ENCODE measurements at places on chromosomes 2 and 18.

GRCh38 chr2:2879781-2880180, 497.8 kb downstream of the EIPR1 start:
- DNase-seq, result no peak

DNA sequence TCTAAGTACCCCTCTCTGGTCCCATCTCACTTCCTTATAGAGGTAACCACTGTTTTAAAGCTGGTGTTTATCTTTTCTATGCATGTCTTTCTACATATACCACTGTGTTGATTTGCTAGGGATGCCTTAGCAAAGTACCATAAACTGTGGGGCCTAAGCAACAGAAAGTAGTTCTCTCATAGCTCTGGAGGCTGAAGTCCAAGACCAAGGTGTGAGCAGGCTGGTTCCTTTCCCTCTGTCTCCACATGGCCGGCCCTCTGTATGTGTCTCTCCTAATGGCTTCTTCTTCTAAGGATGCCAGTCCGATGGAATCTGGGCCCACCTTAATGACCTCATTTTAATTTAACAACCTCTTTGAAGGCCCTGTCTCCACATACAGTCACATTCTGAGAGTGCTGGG, 40.8 kb upstream of the ROCK2 start:
- DNase-seq, result no peak

- DNase-seq, result no peak
Measured at GRCh38 chr2:119123389-119123788, 35.2 kb downstream of the C1QL2 start.

GRCh38 chr2:234914371-234915154, 37.3 kb upstream of the SH3BP4 start:
- no peak for DNase-seq

DNA sequence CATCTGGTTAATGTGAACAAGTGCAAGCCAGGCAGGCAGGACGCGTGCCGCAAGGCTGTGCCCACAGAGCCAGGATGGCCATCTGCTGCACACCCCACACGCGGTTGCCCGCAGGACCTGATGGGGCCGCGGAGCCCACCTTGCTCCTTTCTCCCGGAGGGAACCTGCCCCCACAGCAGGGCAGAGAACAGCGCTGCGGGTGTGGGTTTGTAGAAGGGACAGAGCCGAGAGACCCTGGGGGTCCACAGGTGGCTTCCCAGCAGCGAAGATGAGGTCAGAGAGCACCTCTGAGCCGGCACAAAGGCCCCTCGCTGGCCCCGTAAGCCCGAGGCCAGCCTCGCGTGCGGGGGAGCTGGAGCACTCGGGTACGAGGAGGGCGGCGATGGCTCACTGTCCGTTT, 460.8 kb upstream of the SALL3 start:
- DNase-seq, result no peak

- DNase-seq, result no peak
Measured at GRCh38 chr2:120195553-120195952, 27.6 kb downstream of the TMEM185B start.

GRCh38 chr2:64651590-64651989, 2.1 kb downstream of the SERTAD2 start:
- no peak for DNase-seq

DNA sequence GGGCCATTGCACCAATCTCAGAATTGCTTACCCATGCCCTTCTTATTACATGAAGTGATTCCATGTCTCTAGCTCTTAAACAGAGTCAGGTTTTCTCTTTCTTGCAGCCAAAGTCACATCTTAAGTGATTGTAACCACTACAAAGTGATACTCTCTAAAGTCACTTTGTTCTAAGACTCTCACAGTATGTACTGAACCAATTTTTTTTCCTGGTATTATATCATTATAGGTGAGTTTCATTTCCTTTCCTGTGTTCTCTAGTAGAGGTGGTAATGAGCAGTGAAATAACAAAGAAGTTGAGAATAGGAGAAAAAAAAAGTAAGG, 66.3 kb upstream of the DARS1 start:
- no peak for DNase-seq

DNA sequence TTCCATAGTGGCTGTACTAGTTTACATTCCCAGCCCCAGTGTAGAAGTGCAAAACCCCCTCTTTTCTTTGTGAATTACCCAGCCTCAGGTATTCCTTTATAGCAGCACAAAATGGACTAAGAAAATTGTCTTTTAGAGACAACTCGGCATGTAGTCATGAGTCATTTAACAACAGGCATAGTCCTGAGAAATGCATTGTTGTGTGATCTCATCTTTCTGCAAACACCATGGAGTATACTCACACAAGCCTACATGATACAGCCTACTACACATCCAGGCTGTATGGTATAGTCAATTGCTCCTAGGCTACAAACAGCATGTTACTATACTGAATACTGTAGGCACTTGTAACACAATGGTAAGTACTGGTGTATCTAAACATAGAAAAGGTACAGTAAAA, 44.4 kb upstream of the MBP start:
- DNase-seq, result no peak

GRCh38 chr2:85647823-85648526, 20.0 kb downstream of the SFTPB start:
- DNase-seq, result no peak

GRCh38 chr2:99715956-99716355, 226.1 kb upstream of the REV1 start:
- DNase-seq, result no peak

GRCh38 chr2:100977511-100977910, 24.6 kb upstream of the RPL31 start:
- DNase-seq, result no peak

DNA sequence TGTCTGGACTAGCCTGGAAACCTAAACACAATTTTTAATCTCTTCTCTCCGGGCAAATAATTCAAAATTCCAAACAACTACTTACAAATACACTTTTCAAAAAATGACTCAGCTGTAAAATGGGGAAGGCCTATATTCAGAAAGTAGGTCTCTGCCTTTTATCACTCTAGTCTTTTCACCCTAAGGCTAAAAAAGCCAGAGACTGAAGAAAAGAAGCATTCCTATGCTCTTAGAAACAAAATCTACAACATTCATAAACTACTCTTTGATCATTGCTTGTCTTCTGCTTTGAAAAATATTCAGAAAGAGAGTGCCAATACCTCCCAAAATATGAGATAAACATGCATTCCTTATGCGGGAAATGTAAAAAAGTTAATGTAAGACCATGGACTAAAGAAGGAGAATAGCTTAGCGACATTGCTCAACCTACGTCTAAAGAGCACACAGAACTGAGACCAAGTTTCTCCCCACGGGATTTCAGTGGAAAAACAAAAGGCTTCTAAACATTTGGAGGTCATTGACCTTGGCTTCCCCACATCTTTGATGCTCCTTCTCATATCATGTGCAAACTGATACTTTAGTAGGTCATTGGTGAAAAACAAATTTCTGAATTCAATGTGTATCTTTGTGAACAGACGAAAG, 74.4 kb upstream of the EPB41L3 start:
- DNase-seq, result no peak

GRCh38 chr2:24659862-24660261, 133.3 kb downstream of the PTRHD1 start:
- DNase-seq, result no peak

DNA sequence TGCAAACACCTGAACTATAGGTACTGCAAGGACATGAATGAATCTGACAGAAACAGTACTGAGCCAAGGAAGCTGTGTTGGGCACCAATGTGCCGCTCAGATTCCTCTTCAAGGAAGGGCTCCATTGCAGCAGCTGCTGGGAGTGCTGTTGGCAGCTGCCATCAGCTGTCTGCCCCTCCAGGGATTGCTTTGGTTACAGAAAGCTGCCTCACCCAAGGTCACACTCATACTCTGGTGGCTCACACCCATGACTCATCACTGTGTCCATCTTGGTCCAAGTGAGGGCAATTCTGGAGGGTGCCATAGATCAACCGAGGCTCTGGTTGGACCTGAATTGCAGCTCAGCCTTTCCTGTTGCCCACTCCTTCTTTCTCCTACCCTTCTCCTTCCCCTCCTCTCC, 24.4 kb upstream of the TRPM8 start:
- DNase-seq, result no peak

GRCh38 chr2:172249986-172250385, 147.3 kb upstream of the DLX2 start:
- DNase-seq, result no peak

DNA sequence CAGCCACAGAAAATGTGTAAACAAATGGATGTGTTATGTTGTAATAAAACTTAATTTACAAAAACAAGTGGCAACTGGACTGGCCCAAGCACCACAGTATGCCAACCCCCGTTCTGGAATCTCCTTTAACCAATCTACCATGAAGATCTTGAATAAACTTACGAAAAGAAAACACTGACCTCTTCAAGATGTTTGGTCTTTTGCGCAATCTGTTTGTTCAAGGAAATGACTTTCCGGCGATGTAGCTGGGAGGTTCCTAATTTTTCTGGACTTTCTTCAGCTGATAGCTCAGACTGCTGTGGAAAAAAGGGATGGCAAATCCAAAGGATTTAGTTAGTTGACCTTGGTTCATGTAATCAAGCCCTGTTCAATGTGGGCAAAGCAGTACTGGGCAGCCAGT, 55.7 kb downstream of the CCDC93 start:
- DNase-seq, result no peak

- DNase-seq, result no peak
Measured at GRCh38 chr2:19029655-19030054, 328.8 kb downstream of the OSR1 start.

Measured in stimulated activated CD4-positive, alpha-beta T cell treated with anti-CD3 and anti-CD28 coated beads, Interleukin-1b, Interleukin-23, amount 100 ng/mL, for 1 hour (primary cell).